Esophagus muscularis mucosa (tissue), 4 donors: ENCODE measurements at places on chromosomes 12 and 14. TPM values are rescaled to one million over a fixed set of nuclear protein-coding genes. Genes with fewer than 3 reads are reported as not detected.

Gene ISM2
- total RNA-seq = not detected

DNA sequence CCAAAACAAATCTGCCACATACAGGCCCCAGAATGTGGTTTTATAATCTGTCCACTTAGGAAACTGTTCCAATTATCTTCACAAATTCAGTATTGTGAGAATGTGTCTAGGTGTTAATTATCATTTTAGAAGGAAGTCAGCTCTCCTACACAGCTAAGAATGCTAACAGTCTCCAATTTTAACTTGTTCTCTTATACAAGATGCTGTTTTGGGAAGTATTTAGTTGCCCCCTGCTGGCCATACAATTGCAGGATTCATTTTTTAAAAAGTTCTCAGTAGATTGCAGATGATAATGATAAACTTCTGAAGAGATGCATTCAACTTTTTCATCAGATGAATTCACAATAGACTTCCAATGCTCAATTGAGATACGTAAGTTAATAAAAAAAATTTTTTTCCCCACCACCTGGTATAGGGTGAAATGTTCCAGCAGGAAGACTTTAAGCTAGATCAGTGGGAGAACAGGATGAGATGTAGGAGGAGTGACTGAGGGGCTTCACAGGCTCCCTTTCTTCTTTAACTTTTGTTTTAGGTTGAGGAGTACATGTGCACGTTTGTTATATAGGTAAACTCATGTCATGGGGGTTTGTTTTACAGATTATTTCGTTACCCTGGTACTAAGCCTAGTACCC is 27.3 kb upstream of the OSBPL8 start:
- H3K27me3 ChIP-seq = no peaks in the 10 kb centered on the region
- no peak overlapping the region for H3K4me3 ChIP-seq
- no peaks in the 10 kb centered on the region for H3K4me1 ChIP-seq
- H3K27ac ChIP-seq = no peak overlapping the region

Gene KRT71
- total RNA-seq = not detected

DNA sequence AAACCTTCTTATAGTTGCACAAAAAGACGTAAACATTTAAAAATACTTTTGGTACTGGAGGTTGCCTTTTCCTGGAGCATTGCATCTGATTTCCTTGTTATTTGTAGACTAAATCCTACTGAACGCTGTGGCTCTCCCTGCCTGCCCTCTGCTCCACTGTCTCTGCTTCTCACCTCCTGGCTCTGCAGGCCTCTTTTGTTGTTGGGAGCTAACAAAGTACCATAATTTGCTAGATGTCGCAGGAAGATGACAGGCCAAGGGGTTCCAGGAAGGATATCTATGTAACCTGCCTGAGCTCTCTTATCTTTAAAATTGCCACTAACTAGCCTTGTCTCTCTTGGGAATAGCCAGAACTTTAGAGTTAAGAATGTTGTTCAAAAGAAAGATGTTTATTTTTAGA is 21.4 kb downstream of the SYNE2 start:
- H3K27me3 ChIP-seq = no peaks in the 10 kb centered on the region
- peaks cover 52% of the 10 kb centered on the region for H3K4me1 ChIP-seq
- no peak for DNase-seq
- no peak overlapping the region for H3K4me3 ChIP-seq
- peak overlapping the region; percentile 42 for H3K27ac ChIP-seq
- no peaks in the 10 kb centered on the region for H3K36me3 ChIP-seq

GRCh38 chr12:90512518-90512917 is 442.5 kb downstream of the CCER1 start:
- H3K4me3 ChIP-seq = no peak overlapping the region
- H3K27me3 ChIP-seq = no peaks in the 10 kb centered on the region
- peaks cover 19% of the 10 kb centered on the region for H3K4me1 ChIP-seq
- H3K27ac ChIP-seq = no peak overlapping the region
- no peak for DNase-seq
